Hematopoietic multipotent progenitor cell treated with erythropoietin and hydrocortisone succinate and interleukin-3 and kit ligand, for 8 days (in vitro differentiated cells): ENCODE measurements at places on chromosomes 6 and 20.
A peak's percentile ranks its signal among the peaks of the same experiment; 100 is the strongest.

DNA sequence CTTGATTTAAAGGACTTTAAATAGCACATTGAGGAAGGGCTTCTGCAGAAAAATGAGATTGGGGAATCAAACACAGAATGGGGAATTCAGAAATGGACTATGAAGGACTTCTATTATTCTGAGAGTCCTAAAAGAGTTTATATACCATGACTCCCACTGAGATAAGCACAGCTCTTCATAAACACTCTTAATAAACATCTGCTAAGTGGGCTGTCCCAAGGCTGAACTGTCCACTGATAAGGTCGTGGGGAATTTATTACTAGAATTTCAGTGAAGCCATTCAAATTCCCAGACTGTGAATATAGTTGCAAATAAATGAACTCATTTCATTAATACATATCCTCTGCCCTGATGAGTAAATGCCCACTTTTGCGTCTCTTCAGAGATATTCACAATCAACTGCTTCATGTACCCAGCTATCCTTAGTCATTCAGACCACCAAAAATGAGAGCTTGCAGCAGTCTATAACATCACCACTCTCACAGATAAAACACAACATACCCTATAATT lies 468.2 kb upstream of the RUNX2 start:
- no peak for DNase-seq

DNA sequence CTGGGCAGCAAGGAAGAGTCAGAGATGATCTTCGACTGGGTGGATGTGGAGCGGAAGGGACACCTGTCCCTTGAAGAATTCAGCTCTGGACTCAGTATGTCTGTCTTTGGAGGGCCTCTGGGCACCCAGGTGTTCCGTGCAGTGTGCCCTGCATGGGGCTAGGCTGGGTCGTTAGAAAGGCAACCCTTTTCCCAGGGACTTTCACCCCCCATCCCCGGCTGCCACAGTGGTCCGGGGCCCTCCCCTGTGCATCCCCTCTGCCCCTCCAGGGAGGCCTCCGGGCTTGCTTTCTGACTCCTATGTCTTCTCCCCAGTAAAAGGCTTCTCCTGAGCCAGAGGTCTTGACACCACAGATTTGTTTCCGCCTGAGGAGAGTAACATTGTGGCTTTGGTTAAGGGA lies 16.2 kb downstream of the RAB44 start:
- DNase-seq: no peak

GRCh38 chr6:146543211-146543939 lies at the start of gene RAB32:
Gene RAB32 (plus strand): TSS chr6:146543833. CDS start chr6:146543872, 39 bp downstream.
- peak; percentile 72 for DNase-seq

DNA sequence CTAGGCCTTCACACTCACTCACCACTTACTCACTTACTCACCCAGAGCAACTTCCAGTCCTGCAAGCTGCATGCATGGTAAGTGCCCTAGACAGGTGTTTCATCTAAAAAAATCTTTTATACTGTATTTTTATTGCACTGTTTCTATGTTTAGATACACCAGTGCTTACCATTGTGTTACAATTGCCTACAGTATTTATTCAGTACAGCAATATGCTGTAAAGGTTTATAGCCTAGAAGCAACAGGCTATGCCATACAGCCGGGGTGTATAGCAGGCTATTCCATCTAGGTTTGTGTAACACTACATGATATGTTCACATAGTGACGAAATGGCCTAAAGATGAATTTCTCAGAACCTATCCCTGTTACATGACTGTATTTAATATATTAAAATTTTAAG lies 37.1 kb upstream of the KCNK5 start:
- DNase-seq: no peak

DNA sequence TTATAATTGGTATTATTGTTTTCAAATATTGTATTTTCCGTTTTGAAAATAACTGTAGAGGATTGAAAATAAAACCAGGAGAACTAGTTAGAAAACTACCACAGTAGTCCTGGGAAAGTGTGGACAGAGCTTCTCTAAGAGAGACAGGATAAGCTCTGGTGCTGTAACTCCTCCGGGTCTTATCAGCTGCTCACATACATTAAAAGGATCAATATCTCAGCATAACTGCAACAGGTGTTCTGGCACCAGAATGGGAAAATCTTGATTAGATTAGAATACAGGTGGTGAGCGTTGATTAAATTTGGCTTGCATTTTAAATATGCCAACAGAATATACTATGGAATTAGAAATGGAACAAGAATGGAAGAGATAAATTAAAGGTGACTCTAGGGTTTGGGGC lies 1138.9 kb upstream of the ADGRB3 start:
- no peak for DNase-seq

DNA sequence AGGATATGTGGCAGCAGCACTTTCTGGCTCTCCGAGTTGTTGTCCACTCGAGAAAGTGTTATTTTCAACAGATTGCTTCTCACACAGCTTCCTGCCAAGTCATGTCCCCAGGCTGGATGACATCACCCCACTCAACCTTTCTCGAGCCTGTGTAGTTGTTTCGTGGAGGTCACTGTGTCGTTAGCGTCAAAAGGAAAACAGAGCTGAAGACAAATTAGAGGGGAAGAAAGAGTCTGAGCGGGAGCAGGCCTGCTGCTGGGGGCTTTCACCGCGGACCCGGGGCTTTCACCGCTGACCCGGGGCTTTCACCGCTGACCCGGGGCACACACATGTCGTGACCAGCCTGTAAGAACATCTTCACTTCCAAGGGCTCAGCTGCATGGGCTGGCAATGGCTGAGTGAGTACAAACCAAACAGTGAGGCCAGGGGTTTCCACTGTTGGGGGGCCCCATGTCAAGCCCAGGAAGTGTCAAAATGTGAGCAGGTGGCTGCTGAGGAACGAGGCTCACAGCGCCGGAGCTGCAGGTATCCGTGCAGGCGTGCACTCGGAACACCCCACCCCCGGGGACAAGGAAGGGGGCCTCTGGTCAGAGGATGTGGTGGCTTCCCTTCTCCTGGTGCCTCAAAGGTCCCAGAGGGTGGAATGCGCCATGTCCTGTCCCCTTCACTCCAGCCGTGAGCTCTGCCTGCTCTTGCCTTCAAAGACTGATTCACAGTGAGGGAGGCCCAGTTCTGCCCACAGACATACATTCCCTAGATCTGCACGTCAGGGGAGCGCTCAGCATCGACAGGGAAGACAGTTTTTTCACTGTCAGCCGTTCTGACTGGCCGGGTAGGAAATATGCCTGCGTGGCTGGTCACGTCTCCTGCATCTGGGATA lies 365.9 kb downstream of the TAF4 start:
- DNase-seq: no peak

DNA sequence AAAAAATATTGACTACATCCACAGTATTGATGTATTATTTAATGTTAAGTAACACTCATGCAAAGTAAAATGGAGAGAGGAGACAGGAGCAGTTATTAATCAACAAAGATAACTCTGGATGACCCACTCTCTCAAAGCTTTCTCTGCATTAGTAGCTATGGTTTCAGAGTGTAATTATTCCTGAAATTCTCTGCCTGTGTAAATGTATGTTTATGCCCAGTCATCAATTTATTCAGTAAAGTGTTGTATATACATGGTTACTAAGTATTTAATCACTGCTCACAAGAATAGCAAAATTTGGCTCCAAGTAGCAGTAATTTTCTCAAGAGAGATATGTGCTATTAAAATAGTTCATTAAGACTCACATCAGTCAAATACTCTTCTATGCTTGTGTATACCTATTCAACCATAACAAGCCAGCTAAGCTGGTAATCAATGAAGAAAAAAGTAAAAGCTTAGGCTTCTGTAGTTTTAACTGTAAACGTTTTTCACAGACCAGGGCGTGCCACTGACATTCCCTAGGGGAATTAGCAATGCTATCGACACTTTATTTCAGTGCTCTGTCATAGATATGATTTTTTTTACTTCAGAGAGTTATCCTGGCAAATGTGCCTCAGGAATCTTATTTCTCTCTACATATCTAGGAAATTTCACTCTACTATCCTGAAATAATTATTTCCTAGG lies 54.0 kb upstream of the RAB32 start:
- DNase-seq: no peak

DNA sequence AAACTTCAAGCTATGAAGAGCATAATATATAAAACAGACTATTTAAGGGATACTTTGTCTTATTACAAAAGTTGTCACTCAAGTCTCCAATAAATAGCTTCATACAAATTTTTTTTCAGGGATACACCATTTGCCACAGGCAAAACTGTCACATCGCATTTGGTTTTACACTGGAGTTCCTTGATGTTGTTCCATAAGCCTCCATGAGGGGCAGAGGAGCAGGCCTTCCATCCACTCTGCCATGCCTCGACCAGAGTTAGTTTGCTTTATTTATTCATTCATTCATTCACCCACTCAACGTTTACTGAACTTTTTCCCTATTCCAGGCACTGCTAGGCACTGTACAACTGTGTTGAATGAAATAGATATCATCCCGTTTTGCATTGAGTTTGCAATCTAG lies 246.6 kb downstream of the PHF3 start:
- DNase-seq: no peak

GRCh38 chr6:116801971-116802370 lies 26.9 kb downstream of the GPRC6A start:
- no peak for DNase-seq

- DNase-seq: no peak
Measured at GRCh38 chr20:23971310-23971709, 17.3 kb downstream of the GGTLC1 start.

DNA sequence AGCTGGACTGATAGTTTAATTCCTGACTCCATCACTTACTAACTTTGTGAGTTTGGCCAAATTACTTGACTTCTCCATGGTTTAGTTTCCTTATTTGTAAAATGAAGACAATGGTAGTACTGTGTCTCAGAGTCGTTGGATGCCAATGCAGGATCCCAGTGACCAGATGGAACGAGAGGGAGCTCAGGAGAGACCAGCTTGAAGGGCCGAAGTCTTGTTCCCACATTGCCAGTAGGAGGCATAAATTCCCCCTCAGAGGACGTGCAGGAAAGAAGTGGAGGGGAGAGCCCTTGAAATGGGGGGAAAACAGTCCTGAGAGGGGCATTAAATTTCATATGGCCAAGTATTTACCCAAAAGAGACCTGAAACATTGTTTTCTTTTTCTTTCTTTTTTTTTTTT lies 2.1 kb upstream of the MUC22 start:
- no peak for DNase-seq

DNA sequence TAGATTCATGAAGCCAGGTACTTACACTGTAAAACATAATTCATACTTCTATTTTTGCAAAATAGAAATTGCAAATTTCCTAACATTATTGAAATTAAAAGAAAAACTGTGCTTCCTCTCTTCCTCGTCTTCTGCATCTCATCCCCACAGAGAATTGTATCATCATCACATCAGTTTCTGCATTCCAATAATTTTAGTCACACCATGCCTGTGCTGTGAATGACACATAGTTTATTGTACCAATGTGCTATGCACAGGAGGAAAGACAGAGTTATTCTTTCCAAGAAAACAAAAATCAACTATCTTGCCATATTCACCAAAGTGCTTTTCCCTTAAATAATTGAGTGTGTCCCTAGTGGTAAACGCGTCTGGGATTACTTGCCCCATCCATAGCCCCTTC lies 38.1 kb upstream of the FAM135A start:
- no peak for DNase-seq

DNA sequence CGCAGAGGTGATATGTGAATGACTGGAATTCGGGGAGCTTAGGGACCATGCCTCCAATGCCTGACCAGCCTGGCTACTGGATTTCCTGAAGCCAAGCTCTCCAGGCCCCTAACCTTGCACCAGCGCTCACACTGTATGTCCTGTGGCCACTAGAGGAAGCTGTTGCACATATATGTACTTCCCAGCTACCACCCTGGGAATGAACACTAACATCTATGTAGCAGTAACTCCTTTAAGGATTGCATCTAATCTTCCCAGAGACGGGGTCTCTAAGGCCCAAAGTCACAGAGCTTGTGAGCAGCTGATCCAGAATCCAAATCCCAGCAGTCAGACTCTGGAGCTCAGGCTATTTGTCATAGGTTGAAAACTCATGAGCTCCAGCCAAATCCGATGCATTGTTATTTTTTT lies 20.4 kb upstream of the BPIFB1 start:
- peak; percentile 45 for DNase-seq

GRCh38 chr6:28010526-28010925 lies 53.5 kb downstream of the OR2B6 start:
- no peak for DNase-seq

DNA sequence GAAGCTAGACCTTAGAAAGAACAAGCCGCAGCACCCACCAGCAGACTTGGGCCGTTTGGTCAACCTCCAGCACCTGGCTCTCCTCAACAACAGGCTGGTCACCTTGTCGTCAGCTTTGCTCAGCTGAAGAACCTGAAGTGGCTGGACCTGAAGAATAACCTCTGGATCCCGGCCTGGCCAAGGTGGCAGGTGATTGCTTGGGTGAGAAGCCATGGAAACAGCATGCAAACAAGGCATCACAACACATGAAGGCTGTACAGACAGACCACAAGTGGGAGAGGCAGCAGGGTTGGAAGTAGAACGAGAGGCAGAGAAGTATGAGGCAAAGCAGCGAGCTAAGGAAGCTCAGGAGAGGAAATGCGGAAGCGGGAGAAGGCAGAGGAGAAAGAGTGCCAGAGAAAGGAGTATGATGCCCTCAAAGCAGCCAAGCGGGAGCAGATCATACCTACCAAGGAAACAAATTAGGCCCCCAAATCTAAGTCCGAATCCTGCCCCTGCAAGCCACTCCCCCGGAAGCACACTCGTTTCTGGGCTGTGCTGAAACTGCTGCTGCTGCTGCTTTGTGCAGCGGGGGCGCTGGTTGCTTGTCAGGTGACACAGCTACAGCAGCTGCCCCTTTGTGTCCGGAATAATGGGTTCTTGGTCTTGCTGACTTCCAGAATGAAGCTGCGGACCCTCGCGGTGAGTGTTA lies 121.6 kb upstream of the LGSN start:
- no peak for DNase-seq

DNA sequence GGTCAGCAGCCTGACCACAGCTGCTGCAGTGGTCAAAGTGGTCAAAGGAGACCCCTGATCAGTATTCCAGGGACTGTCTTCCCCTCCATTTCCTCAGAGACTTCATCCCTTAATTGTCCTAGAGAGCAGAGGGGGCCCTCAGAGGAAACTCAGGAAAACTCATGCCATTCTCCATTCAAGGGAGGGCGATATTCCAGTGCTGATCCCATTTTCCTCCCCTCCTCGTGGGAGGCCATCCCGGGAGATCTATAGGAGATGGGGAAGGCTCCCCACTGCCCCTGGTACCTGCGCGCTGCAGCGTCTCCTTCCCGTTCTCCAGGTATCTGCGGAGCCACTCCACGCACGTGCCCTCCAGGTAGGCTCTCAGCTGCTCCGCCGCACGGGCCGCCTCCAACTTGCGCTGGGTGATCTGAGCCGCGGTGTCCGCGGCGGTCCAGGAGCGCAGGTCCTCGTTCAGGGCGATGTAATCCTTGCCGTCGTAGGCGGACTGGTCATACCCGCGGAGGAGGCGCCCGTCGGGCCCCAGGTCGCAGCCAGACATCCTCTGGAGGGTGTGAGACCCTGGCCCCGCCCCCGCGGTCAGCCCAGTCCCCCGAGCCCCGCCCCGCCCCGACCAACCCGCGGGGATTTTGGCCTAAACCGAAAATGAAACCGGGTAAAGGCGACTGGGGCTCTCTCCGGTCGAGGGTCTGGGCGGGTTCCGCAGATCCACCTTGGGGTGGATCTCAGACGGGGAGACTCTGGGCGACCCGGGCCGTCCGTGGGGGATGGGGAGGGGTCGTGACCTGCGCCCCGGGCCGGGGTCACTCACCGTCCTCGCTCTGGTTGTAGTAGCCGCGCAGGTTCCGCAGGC lies 878 bp downstream of the HLA-C start:
- DNase-seq: peak; percentile 34

GRCh38 chr20:8815208-8815607 lies 253.7 kb upstream of the PLCB4 start:
- no peak for DNase-seq
